GM04503 (cell line): ENCODE measurements at places on chromosomes 6 and 20.

DNA sequence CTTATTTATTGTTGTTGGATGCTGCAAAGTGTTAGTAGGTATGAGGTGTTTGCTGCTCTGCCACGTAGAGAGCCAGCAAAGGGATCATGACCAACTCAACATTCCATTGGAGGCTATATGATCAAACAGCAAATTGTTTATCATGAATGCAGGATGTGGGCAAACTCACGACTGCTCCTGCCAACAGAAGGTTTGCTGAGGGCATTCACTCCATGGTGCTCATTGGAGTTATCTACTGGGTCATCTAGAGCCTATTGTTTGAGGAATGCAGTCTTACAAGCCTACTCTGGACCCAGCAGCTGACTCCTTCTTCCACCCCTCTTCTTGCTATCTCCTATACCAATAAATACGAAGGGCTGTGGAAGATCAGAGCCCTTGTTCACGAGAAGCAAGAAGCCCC lies 12.1 kb downstream of the MICB start:
- DNase-seq = no peak

- DNase-seq = no peak
These were observed 191.5 kb upstream of the RSPO3 start for GRCh38 chr6:126926926-126927325.

DNA sequence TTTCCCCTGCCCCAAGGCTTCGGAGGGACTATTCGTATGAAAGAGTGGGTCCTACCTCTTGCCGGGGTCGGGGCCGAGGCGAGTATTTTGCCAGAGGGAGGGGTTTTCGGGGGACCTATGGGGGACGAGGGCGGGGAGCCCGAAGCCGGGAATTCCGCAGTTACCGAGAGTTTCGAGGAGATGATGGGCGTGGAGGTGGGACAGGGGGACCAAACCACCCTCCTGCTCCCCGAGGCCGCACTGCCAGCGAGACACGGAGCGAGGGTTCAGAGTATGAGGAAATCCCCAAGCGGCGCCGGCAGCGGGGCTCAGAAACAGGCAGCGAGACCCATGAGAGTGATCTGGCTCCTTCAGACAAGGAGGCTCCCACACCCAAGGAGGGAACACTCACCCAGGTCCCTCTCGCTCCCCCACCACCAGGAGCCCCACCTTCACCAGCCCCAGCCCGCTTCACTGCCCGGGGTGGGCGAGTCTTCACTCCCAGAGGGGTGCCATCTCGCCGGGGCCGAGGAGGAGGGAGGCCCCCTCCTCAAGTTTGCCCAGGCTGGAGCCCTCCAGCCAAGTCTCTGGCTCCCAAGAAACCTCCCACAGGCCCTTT lies 11.3 kb downstream of the PRRC2A start:
- DNase-seq = no peak

GRCh38 chr20:23142162-23143050 lies 56.3 kb upstream of the CD93 start:
- no peak for DNase-seq

- no peak for DNase-seq
These were observed 225.6 kb downstream of the ARID1B start for GRCh38 chr6:157002774-157003173.

DNA sequence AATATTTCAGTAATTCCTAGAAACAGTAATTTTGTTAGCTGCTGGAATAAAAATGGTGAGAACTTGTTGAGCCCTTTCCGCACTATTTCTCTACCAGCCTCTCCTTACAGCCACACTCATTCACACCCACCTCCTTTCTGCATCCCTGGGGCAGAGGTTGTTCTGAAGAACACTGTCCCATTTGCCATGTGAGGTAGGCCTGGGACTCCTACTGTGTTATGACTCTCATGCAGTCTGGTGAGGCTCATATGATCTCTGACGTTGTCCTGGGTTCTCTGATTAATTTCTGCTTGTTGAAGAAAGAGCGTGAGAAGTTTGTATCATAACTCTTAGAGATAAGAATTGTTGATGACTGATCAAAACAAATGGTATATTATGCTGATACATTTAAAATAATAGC lies 4.1 kb upstream of the KCNQ5 start:
- DNase-seq = no peak

DNA sequence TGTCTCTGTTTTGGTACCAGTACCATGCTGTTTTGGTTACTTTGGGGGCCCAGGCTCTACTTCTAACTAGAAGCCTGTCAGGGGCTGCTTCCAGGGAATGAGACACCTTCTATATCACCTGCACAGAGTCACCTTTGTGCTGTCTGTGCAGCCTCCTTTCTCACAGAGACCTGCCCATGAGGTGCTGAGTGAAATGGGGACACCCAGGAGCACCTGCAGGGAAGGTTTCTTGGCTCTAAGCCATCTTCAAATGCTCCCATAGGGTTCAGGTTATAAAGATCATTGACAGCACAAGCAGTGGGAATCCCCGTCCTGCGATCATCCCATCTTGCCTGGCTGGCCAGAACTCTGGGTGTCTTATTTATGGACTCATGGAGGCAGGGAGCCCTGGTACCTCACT lies 19.1 kb downstream of the GABRR2 start:
- no peak for DNase-seq

DNA sequence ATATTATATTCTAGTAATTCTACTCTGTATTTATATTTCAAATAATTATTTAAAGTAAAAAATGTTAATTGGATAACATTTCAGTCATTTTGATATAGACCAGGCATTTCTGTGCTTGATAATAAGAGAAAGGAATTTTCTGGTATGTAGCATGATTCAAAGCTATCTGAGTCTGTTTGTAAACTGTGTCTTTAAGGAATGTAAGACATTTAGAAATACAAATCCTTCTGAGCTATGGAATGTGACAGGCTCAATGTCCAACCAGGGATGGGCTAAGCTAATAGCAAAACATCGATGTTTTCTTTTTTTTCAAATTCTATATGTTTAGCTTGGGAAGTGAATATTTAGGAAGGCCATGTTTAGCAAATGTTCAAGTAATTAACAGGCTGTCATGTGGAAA lies 41.5 kb upstream of the FAM83B start:
- peak; percentile 8 for DNase-seq

GRCh38 chr6:53335224-53335994 lies 13.3 kb downstream of the ELOVL5 start:
- DNase-seq = no peak
